CD4-positive, alpha-beta memory T cell (primary cell): ENCODE measurements at places on chromosomes 3 and 15.

- no peak for DNase-seq
Measured at GRCh38 chr3:191557322-191557721, 96.4 kb downstream of the PYDC2 start.

DNA sequence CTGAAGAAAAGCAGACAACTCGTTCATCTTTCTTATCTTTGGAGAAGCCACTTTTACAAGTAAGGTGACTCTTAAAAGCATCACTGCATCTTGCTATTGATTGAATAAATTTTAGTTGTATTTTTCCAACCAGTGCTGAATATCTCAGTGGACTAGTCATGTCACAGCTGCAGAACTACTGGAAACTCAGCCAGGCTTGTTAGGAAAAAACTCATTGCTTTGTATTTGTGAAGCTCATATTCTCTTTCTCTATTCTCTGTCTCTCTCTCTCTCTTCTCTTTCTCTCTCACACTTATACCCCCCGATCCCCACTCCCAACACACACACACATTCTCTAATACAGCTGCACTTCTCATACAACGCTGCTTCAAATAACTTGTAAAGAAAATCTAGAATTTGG lies 104.3 kb downstream of the WDR76 start:
- DNase-seq, result no peak

GRCh38 chr3:113677737-113678136 lies 18.7 kb downstream of the USF3 start:
- DNase-seq, result no peak

DNA sequence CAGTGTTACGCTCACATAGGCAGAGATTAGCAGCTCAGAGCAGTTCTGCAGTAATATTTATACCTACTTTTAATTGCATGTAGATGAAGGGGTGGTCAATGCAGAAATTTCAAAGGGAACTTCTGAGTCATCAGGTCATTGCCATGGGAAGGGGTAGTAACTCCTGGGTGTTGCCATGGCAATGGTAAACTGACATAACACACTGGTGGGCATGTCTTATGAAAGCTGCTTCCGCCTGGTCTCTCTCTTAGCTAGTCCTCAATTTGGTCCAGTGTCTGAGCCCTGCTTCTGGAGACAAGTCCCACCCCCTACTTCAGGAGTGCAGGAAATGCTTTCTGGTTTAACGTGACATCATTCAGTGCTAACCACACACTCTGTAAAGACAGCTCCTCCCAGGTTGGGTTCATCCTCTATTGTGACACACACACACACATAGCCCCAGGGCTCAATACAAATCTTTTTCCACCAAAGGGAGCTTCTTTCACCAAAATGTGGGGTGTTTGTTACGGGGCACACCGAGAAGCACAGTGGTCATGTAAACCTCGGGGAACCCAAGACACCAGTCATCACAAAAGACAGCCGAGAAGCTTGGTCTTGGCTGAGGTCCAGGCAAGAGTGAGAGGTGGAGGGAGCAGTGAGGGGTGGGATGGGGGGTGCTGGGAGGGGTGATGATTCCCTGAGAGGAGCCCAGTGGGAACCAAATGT lies 74.5 kb downstream of the TLE3 start:
- peak; percentile 78 for DNase-seq

GRCh38 chr15:78179286-78179840 lies 30.2 kb downstream of the IDH3A start:
- DNase-seq, result no peak
